Panc1 (cell line): ENCODE measurements at places on chromosomes 2 and 18. TPM values are rescaled to one million over a fixed set of nuclear protein-coding genes. Genes with fewer than 3 reads are reported as not detected.

The NCKAP5 gene
- 0.10 TPM for total RNA-seq

The GEN1 gene
- 24.0 TPM for total RNA-seq

The RAB27B gene
- 3.9 TPM for total RNA-seq

The INSIG2 gene
- 9.9 TPM for total RNA-seq

The GNAL gene
- 0.44 TPM for total RNA-seq

The ALK gene
- not detected for total RNA-seq
